Calu3 (cell line): ENCODE measurements at places on chromosomes 5 and 9.
A peak's percentile ranks its signal among the peaks of the same experiment; 100 is the strongest.

GRCh38 chr5:131774652-131775367 lies 22.0 kb downstream of the FNIP1 start:
- no peak for DNase-seq

DNA sequence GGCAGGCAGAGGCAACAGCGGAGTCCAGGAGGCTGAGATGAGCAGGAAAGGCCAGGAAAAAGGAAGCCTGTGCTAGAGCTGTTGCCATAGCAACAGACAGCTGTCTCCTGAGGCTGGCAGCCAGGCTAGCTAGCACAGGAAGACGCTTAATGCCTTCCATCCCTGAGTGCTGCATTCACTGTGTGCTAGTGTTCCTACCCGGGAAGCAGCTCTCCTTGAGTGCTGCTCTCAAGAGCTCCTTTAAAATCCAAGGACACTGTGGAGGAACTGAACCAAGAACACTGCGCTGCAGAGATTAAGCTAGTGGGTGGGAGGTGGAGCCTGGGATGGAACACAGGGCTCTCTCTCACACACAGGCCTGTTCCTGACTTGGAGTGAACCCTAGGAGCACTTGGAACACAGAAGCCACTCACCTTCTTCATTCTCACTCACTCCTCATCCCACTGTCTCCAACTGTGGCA lies 53.5 kb upstream of the IL7R start:
- no peak for DNase-seq

- DNase-seq, result no peak
Measured at GRCh38 chr5:40572391-40572790, 107.3 kb upstream of the PTGER4 start.

- DNase-seq, result peak; percentile 78
Measured at GRCh38 chr9:96217754-96218693, 84.0 kb downstream of the HSD17B3 start.

- DNase-seq, result no peak
Measured at GRCh38 chr9:106896695-106897094, 33.7 kb downstream of the ZNF462 start.

DNA sequence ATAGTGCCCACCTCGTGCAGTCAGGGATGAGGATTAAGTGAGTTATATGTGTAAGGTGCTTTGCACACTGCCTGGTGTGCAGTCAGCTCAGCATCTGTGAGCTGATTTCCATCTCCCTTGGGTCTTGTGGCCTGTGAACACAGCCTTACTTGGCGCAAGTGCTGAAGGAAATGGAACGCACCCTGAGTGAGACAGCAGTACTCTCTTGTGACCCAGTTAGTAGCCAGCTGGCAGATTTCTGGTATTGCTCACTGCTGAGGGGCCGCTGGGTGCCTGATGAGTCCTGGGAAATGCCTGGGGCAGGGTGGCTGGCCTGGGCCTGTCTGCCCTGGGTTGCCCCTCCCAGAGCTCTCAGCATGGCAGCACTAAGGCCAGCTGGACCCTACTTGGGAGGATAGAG lies 90.9 kb upstream of the BOD1 start:
- DNase-seq, result no peak

DNA sequence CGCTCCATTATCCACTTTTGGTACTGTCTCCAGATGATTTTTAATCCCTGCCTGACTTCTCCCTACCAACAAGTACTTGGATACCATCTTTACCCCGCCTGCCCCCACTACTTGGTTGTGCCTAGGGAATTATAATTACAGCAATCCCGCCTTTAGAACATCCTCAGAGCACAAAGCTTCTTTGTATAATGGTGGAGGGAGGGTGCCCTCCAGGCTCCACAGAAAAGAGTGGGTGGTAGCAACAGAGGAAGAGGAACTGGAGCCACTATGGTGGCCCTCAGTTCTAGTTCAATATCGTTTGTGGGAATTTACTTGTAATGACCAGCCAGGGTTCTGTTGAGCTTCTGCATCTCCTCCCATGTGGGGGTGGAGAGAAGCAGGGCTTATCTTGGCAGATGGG lies 79.0 kb upstream of the RNF38 start:
- no peak for DNase-seq

- no peak for DNase-seq
Measured at GRCh38 chr5:39750661-39751060, 325.9 kb upstream of the DAB2 start.

DNA sequence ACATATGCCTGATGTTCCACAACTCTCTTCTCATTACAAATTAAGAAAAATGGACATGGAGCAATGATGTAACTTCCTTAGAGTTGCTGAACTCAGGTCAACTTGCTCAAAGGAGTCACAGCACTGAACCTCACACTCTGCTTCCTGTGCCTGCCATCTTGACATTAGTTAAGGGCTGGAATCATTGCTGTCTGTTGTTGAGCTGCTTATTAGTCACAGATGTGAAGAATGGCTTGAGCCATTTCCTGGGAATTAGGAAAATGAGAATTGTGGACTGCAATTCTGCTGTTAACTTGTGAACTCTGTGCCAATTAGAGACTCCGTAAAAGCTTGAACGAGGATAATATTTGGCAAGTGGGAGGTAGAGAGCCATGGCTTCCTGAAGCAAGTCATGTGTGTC lies 212.0 kb downstream of the ADAMTS12 start:
- DNase-seq, result no peak

DNA sequence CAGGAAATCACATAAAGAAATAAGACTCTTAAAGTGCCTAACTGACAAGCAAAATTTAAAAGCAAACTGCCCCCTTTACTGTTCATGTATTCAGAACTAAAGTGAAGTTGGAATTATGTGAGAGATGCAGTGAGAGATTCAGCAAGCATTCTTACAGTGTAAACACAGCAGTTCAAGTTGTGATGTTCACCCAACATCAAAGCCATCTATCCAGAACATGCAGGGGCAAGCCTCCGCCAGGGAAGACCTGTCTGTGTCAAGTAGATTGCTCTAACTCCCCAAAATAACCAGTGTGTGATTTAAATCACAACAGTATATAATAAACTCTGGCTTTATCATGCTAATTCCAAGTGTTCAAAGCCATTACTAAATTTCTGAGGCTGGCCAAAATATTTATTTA lies 233.3 kb downstream of the BNC2 start:
- DNase-seq, result no peak

- DNase-seq, result no peak
Measured at GRCh38 chr5:83029-83428, 8.9 kb upstream of the PLEKHG4B start.

DNA sequence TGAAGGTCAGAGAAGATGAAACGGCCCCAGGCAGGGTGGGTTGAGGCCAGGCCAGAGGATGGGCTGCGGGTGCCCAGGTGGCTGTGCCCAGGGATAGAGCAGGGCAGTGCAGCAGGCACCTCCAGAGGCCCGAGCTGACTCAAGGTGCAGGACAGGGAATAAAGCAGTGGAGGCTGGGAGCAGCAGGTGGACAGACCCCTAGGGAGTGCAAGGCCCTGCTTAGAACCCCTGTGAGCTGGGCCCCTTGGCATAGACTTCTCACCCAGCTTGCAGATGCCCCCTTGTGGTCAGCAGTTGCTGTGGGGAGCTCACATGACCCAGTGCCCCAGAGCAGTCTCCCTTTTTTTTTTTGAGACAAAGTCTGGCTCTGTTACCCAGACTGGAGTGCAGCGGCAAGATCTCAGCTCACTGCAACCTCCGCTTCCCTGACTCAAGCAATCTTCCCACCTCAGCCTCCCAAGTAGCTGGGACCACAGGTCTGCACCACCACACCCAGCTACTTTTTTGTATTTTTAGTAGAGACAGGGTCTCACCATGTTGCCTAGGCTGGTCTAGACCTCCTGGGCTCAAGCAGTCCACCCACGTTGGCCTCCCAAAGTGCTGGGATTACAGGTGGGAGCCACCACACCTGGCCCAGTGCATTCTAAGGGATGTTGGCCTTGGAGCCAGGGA lies 118.8 kb downstream of the WNK2 start:
- DNase-seq, result peak; percentile 60

DNA sequence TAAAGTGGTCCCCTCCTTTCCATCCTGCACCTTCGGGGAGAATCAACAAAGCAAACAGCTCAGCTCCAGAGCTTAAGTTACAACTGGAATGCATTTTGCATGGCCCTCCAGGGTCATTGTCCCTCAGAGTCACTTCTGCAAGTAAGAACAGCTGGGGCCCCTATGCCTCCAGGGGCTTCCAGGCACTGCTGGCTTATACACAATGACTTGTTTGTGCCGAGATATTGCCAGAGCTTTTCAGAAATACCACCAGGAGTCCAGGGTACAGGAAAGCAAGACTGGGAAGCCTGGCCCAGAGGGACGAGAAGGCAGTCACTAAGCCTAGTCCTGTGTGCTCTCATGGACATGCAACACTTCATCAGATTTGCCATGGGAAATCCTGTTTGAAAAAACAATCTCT lies 11.3 kb downstream of the FRMD3 start:
- no peak for DNase-seq

DNA sequence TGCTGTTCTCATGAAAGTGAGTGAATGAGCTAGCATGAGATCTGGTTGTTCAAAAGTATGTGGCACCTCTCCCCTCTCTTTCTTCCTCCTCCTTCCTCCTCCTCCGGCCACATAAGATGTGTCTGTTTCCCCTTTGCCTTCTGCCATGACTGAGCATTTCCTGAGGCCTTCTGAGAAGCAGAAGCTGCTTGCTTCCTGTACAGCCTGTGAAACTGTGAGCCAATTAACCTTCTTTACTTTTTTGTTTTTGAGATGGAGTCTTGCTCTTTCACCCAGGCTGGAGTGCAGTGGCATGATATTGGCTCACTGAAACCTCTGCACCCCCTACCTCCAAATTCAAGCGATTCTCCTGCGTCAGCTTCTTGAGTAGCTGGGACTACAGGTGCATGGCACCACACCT lies 6.1 kb downstream of the S100Z start:
- no peak for DNase-seq

- DNase-seq, result no peak
Measured at GRCh38 chr9:99162759-99163364, 57.9 kb downstream of the TGFBR1 start.

GRCh38 chr9:117782931-117783788 lies 79.0 kb downstream of the TLR4 start:
- DNase-seq, result peak; percentile 51

DNA sequence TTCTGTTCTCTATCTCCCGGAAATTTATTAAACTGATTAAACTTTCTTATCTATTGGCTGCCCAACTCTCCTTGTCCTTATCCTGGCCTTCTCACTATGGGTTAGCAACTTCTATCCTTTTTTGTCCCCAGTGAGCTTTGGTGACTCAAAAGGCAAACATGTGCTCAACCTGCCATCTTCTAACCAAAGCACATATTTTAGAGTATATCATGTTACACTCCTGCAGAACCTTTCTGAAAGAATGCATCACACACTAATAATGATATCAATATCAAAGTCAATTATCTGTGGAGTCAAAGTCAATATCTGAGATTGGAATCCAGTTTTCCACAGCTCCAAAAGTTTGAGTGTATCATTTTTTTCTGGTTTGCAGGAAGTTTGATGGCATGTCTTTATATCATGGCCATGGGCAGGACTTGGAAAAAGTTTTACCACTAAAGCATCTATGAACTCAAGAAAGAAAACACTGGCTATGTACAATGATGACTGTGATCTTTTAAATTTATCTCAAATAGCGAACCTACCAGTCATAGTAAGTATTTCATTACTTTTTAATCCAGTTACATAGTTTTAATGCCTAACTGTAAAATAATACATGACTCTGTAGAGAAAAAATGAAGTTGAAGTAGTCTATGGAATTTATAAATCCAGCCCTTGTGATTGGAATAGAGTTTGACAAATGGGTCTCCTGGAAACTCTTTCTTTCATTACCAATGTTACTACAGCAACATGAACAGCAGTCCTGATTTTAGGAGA lies 166.8 kb downstream of the DROSHA start:
- DNase-seq, result no peak

GRCh38 chr5:32076699-32077695 lies 97.1 kb downstream of the GOLPH3 start:
- DNase-seq, result peak; percentile 42

DNA sequence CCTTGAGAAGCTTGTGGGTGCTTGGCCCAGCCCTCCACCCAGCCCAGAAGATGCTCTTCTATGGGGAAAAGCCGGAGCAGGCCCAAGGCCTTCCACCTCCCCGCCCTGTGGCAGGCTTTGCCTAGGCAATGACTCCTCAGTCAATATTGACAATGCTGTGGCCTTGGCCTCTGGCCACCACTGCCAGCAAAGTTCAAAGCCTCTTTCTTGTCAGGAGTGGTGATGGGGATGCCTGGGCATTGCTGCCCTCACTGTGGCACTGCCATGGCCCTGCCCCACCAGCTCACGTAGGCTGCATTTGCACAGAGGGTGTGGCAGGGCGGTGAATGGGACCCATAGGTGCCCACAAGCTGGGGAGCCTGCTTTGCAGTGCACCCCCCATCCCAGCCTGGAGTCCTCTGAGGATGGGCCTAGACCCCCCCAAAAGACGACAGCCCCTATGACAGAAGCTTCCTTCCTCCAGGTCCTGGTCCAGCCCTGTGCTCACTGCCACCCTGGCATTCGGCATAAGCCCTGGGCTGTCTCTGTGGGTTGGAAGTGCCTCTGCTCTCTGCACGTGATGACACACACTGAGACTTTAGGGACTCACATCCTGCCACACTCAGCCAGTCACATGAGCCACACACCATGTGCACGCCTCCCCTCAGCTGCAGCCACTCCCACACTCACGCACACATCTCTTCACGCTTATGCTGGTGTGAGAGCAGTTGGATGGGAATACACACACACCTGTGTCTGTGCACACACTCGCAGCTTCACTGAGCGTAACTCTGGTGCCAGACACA lies 31.1 kb downstream of the MORN5 start:
- DNase-seq, result peak; percentile 22

- no peak for DNase-seq
Measured at GRCh38 chr9:89750117-89750791, 145.4 kb downstream of the GADD45G start.

DNA sequence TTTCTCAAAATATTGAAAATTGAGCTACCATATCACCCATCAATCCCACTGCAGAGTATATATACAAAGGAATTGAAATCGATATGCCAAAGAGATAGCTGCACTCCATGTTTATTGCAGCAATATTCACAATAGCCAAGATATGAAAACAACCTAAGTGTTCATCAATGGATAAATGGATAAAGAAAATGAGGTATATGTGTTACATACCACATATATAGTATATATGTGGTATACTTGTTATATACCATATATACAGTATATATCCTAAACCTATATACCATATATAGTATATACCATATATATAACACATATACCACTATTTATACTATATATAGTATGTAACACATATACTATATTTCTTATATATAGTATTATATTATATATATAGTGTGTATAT lies 313.3 kb downstream of the ZNF608 start:
- DNase-seq, result no peak

GRCh38 chr9:115115117-115115880 lies 2.7 kb downstream of the TNC start:
- DNase-seq, result no peak

GRCh38 chr9:69645488-69645887 lies 26.7 kb downstream of the APBA1 start:
- peak; percentile 75 for DNase-seq

DNA sequence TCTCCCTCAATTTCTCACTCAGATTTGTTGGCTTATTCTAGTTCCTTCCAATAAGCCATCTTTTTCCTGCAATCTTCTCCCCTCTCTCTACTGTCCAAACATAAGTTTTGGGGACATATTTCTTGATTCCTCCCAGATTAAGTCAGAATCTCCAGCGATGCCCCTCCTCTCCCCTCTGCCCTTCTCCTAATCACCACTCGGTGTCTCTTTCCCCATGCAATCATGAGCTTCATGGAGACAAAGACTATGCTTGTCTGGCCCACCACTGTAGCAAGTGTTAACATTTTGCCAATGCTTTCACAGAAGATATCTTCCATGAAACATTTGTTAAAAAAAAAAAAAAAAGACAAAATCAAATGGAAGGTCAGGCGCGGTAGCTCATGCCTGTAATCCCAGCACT lies 42.4 kb downstream of the PDE6A start:
- DNase-seq, result no peak

GRCh38 chr5:124030043-124030491 lies 518.1 kb downstream of the CSNK1G3 start:
- DNase-seq, result no peak
